Omental fat pad (tissue), 4 donors: ENCODE measurements at places on chromosomes 3 and 15. TPM values are rescaled to one million over a fixed set of nuclear protein-coding genes. Genes with fewer than 3 reads are reported as not detected.

CDCP1 gene
- 5.4 TPM for total RNA-seq

DNA sequence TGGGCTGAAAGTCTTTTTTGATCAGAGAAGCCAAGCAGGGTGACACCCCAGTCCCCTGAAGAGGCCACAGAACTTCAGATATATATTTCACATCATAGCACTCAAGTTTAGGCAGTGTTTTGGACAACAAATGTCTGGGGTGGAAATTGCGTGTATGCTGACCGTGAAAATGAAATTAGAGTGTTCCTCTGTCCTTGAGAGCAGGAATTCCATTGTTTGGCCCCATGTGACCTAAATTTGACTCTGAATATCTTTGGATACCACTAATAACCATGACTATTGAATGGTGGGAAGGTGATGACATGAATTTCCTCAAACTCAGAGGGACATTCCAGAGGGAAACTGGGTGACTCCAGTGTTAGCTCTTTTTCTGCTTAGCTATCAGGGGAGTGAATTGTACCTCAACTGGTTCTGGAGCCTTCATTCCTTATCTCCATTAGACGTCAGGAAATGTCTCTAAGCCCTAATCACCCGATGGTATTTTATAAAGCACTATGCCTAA is 263.5 kb upstream of the RASGRP1 start:
- DNase-seq, result no peak

NOX5 gene
- total RNA-seq, result 0.47 TPM

GRCh38 chr15:29612701-29613100 is 209.6 kb downstream of the TJP1 start:
- no peak for DNase-seq

OSBPL10 gene
- total RNA-seq, result 6.3 TPM

CPEB1 gene
- 3.2 TPM for total RNA-seq

- DNase-seq, result no peak
Observed at GRCh38 chr3:173614522-173614921, 217.0 kb downstream of the NLGN1 start.

DNA sequence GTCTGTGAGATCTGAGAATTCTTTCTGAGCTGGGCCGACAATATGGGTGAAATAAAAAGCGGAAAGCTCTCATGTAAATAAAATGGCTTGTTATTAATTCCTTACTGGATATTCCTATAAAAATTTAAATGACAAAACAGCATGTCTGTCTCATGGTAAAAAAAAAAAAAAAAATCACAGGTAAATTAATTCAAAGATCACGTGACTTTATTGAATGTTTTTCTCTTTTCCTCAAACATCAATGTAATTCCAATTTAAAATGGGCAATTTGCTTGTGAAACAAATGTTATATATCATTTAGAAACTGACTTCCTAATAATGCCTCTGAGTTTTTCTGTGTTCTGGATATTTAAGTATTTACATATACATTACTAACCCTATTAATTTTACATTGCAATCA is 280.3 kb downstream of the NR2F2 start:
- no peak for DNase-seq

- no peak for DNase-seq
Observed at GRCh38 chr15:82093774-82094211, 48.0 kb upstream of the MEX3B start.

ECE2 gene
- total RNA-seq, result not detected

- DNase-seq, result no peak
Observed at GRCh38 chr3:25510797-25511196, 82.7 kb downstream of the RARB start.

- DNase-seq, result no peak
Observed at GRCh38 chr15:67897646-67898339, 57.9 kb upstream of the RNU6-1 start.

TPRG1 gene
- total RNA-seq, result 18.3 TPM

HRH1 gene
- total RNA-seq, result 8.0 TPM

- DNase-seq, result no peak
Observed at GRCh38 chr3:53044371-53044710, 1.5 kb downstream of the SFMBT1 start.

DNA sequence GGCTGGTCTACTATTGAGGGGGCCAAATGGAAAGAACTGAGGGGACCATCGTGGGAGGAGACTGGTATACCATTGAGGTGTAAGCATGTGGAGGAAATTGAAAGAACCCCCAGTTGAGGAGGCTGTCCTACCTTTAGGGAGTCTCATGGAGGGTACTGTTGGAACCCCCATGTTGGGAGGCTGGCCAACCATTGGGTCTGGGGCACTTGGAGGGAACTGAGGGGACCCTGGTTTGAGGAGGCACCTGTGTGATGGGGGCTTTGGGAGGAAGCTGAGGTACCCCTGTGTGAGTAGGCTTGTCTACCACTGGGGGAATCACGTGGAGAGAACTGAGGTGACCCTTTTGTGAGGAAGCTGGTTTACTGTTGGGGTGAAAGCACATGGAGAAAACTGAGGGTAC is 157.5 kb downstream of the FBLN2 start:
- no peak for DNase-seq

- DNase-seq, result no peak
Observed at GRCh38 chr3:108177536-108177935, 44.7 kb downstream of the IFT57 start.

LRRK1 gene
- 9.4 TPM for total RNA-seq

EPHB3 gene
- total RNA-seq, result 2.3 TPM

SYNPR gene
- total RNA-seq, result not detected

- DNase-seq, result no peak
Observed at GRCh38 chr3:194683380-194683779, 2.3 kb upstream of the FAM43A start.

DNA sequence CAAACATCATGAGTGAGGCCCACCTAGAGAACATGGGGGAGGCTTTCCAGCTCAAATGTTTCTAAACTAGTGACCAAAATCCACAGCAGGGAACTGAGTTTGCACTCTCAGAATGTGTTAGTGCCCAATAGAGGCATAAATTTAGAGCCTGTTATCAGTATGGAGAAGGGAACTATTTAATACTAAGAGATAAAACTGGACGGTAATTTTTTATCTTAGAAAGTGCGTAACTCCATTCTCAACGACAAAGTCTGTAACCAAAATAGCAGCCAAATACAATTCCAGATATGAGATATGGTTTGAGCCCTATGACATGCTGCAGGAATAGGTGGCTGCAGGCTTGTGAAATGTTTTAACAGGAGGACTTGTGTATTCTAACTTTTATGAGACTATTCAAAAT is 3.5 kb downstream of the B3GALNT1 start:
- DNase-seq, result no peak

DNA sequence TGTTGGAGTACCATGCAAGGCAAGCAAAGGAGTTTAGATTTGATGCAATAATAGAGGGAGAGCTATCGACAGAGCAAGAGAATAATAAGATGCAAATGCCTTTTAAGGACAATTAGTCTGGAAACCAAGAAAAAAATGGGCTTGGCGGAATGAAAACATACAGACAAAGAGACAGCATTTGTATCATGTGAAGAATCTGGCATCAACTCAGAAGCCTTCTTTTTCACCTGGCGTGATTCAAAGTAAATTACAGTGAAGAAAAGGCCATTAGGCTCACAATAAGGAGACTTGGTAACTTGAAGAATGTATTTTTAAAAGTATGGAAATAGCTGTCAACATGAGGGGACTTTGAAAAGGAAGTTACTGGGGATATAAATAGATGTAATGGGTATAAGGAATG is 521.2 kb upstream of the GOLIM4 start:
- no peak for DNase-seq

- no peak for DNase-seq
Observed at GRCh38 chr3:168260859-168261258, 165.1 kb upstream of the GOLIM4 start.

ACVR2B gene
- 5.5 TPM for total RNA-seq

TRIM69 gene
- total RNA-seq, result 12.1 TPM

RSL24D1 gene
- total RNA-seq, result 67.5 TPM

DNA sequence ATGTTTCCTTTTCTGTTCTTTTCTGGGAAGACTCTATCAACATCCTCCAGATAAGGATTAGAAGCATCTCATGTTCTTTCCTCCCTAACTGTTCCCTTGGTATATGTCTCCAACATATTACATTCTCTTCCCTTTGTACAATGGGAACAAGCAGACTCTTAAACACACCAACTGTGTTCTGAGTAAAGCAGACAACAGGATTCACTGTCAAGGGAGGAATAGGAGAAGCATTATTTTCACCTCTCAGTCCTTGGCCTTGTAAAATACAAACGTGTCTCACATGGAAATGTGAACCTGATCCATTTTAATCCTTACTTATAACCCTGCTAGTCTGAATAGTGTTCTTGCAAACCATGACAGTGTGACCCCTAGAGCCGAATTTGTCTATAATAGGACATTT is 19.6 kb downstream of the GYG1 start:
- no peak for DNase-seq

ARPP21 gene
- total RNA-seq, result 1.6 TPM

DNA sequence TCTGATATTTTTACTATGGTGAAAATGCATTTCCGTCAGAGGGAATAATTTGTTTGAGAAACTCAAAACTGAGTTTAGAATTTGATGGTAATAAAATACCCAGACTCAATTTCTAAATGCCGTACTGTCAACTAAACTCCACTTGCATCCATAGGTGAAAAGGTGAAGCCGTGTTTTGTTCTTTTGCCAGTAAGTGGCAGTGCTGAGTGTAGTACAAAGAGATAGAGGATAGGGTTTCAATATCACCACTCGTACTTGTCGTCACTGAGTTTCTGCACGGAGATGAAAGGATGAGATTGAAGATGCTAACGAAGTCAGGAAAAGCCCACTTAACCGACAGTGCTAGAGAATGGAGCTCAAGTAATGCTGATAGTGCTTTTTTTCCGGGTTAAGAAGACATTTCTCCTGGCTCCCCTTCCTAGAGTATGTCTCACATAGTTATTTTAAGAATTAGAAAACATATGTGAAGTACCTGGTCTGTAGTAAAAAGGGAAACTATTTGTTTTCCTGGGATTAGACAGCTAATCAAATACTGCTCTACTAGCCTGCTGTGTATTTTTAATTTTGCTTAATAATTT is 345.1 kb downstream of the IL5RA start:
- no peak for DNase-seq

TIGIT gene
- total RNA-seq, result 1.8 TPM

NEK4 gene
- total RNA-seq, result 18.5 TPM

DNA sequence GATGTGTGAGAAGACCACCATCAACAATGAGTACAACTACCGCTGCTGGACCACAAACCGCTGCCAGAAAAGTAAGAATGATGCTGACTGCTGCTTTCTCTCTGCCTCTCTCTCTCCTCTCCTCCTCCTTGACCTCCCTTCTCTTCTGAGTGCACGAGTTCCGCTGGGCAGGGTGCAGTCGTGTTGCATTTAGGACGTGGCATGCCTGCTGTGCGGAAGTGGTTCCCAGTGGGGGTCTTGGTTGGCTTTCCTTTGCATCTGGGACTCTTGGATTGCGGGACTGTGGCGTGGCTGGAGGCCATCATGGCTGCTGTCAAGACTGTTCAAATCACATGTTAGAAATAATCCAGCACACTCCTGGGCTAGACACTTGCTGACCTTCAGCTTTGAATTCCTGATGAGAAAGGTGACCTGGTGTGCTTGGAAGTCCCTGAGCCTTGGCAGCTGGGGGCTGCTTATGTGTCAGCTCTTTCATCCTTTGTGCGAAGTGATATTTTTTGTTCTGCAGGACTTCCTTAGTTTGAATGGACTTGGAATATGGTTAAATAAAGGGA is 59.8 kb downstream of the IGF1R start:
- DNase-seq, result no peak

DNA sequence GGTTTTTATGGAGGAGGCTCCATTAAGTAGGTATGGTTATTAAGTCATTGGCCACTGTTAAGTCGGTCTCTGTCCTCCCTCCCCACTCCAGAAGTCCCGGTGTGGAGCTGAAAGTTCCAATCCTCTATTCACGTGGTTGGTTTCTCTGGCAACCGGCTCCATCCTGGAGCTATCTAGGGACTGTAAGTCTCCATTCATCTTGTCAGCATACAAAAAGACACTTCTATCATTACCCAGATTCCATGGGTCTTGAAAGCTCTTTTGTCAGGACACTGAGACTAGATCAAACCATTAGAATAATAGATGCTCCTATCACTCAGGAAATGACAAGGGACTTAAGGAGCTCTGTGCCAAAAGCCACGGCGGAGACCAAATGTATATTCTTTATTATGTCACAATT is 110.3 kb downstream of the PIK3CB start:
- DNase-seq, result no peak

DNA sequence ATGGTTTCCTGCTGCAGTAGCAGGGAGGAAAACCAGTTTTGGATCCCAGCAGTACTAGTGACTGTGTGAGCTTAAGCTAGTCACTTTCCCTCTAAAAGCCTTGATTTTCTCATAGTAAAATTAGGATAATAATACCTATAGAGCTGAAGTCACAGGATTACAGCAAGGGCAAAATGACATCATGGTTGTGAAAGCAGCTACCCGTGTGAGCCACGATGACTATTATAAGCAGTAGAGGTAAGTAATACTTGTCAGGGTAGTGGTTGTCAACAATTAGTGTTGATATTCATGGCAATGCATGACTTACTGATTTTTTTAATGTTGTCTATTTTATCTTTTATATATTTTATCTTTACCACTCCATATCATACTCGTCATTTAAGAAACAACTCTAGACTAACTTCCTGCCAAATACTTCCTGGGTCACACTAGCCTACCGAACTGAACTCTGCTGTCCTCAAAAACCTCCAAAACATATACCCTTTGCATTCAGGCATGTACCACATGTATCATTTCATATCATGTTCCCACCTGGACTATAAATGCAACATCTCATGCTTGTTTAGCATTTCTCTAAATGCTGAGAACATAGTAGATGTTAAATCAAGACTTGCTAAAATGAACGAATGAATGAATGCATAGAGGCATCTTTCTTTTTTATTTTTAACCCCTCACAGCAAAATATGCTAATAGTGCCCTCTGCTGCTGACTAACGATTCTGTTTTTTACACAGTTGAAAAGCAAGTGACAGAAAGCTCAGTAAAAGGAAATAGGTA is 172.6 kb downstream of the P3H2 start:
- DNase-seq, result no peak

ILDR1 gene
- total RNA-seq, result not detected

PEX5L gene
- total RNA-seq, result not detected

GOLGA6L10 gene
- 1.0 TPM for total RNA-seq

DNA sequence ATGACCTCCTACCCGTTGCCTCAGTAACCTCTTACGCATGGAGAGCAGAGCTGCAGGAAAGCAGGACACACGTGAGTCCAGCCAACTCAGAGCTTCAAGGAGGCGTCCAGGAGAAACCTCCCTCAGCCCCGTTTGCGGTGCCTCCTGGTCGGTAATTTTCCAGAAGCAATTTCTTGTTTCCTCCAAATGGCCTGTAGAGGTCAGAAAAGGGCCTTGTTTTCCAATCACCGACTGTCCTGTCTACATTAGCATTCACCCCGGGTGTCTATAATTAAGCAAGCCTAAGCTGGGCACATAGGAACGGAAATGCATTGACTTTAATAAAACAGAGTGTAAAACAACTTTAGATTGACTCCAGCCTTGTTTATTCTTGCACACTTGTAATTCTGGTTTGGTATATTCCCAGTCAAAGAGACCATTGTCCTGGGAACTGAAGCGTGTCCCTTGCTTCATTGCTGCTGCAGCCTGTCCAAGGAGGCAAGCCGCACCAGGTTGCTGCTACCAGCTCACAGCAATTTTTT is 836.2 kb downstream of the AGBL1 start:
- no peak for DNase-seq

IL17RE gene
- total RNA-seq, result 11.8 TPM
